Tongue (tissue), 3 donors: ENCODE measurements at places on chromosomes 11 and 22. TPM values are rescaled to one million over a fixed set of nuclear protein-coding genes. Genes with fewer than 3 reads are reported as not detected.

CFL1 gene
- 413 TPM for total RNA-seq

AKIP1 gene
- total RNA-seq = 48.1 TPM

OR51B5 gene
- not detected for total RNA-seq

MISFA gene
- not detected for total RNA-seq

ART1 gene
- 4.2 TPM for total RNA-seq

ZC3H7B gene
- 37.8 TPM for total RNA-seq

MAPK12 gene
- 29.4 TPM for total RNA-seq

C11orf65 gene
- 2.5 TPM for total RNA-seq

GLYAT gene
- not detected for total RNA-seq

IL17REL gene
- not detected for total RNA-seq

MUC5B gene
- 159 TPM for total RNA-seq
